ENCODE measurements at places on chromosomes 3 and 15.

DNA sequence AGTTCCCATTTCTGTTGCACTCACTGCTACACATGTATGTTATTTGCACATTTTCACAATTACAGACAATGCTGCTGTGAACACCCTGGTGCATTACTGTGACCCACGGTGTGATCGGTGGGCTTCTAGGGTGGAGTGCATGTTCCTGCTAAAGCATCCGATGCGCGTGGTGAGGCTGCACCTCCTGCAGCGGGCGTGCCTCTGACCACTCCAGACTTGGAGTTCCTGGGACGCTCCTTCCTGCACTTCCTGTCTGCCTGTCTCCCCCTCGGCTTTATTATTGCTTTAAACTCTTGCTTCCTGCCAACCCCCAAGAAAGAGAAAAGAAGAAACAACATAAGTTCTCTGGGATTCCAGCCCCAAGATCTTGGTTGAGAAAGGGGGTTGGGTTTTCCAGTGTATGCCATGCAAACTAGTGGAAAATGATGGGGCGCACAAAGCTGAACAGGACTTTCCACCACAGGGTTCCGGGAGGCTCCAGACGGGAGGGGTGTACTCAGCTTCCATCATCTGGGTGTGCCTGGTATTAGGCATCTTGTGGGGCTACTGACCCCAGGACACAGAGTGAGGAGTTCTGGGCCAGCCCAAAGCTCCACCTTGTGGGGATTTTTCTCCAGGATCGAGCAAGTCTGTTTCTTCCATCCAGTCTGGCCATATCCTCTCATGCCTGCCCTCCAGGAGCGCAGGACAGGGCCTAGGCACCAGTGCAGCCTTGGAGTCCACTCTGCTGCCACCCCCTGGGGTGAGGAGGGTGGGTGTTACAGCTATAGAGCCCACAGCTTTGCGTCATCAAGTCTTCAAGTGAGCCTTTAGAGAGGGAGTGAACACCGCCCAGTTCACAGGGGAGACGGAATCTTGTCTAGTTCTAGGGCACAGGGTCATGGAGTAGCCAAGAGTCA is 11.2 kb downstream of the RPL32 start:
- no peak for DNase-seq

DNA sequence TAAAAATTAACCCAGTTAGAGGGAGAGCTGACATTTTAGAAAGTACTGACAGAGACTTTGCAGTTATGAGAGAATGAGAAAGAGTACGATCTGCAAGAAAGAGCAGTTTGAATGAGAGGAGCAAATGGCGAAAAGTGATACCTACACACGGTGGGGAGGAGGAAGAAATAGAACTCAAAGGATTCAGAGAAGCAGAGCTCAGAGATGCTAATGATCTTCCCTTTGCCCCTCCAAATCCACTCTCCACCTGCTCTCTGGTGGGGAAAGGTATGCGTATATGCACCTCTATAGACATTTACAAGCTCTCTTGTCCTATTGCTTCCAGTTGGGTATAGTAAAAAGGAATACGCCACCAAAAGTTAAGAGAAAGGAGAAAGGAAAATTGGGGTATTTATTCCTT is 123.3 kb upstream of the TTC14 start:
- DNase-seq, result no peak

DNA sequence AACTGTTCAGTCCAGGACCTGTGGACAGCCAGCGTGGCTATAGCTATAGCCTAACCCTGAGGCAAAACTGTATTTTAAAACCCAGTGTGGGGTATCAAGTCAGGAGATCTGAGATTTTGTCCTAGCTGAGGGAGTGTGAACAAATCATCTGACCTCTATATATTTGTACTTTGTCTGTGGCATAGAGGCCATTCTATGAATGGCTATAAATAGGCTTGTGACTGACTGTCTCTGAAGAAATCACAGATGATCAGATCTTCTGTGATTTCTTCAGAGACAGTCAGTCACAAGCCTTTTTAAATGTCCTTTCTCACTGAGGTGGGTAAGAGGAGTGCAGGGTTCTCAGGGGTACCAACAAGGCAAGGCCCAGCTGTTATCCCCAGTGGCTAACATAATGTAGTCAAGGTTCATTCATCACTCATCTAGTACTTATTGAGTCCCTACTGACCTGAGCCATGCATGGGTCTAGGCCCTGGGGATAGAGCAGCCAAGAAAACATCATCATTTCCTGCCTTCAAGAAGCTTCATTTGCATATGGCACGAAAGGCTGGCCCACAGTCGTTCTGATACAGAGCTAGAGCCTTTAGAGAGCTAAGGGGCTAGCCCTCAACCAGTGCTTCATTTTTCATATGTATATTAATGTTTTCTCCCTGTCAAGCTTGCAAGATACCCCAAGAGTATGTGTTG is 53.3 kb downstream of the TIPARP start:
- no peak for DNase-seq

- DNase-seq, result no peak
Observed at GRCh38 chr15:50886611-50887345, 21.7 kb upstream of the AP4E1 start.

- no peak for DNase-seq
Observed at GRCh38 chr3:136995652-136996051, 37.9 kb downstream of the IL20RB start.

DNA sequence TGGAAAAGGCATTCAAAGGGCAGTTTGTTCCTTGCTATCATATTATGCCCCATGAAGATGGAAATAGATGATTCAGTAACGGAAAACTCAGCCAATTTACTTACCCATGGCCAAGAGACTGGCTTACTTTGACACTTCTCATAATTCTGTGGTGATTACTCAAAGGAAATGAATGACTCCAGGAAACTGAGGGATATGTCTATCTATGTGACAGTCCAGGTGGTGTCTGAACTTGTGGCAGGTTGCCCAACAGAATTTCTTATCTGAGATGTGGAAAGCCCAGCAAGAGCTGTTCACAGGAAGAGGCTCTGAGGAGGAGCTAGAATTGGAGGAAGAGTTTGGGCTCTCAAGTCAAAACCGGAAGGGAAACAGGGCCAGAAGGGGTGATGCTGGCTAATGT is 91.2 kb downstream of the KCNAB1 start:
- no peak for DNase-seq

DNA sequence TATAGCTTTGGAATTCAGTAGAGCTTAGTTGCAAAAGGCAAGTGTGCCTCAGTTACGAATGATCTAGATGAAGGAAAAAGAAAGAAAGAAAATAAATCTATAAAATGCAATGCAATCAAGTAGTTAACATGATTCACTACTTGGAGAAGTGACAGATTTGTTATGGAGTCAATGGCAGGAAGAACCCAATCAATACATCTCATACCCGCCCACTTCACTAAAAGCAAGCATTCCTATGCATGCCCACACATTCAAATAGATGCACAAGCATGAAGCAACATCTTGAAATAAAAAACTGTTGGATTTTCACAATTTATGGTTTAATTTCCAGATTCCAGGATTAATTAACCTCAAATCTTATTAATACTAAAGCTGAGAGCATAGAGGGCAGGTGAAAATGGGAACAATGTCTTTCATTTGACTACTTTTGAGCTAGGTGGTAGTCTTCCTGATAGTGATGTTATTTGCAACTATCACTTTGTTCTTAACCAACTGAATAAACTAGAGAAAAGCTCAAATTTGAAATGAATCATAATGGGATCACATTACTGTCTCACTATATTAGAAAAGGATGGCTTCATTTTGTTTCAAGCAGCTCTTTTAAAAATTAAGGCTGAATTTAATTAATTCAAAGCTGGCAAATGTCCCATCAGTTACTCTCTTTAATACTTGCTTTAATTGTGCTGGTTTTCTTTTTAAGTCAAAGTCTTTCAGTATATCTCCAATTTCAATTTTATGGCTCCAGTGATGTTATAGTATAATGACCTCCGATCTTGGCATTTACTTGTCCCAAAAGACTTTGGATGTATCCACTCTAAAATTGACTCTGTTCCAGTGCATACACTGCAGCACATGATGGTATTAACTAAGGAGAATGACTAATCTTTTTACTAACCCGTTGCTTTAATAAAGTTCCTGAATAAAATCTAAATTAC is 46.7 kb upstream of the CCDC50 start:
- DNase-seq, result no peak

DNA sequence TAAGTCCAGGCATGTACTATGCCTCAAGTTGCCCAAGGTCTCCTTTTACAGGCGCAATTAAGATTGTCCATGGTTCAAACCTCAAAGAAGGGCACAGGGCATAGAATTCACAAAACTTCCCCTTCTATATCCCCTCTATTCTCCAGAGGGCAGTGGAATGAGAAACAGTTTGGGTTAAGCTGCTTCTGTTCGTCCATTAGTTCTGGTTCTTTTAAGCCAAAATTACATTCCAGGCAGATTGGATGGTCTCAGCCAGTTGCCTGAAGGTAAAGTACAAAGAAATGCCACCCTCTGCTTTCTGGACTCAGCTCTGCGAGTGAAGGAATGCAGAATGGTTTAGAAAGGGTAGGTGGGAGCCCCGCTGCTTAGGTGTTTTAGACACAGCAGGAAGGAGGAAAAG is 200.7 kb downstream of the GREM1 start:
- DNase-seq, result no peak

GRCh38 chr3:167839460-167840134 is 104.1 kb downstream of the SERPINI1 start:
- no peak for DNase-seq

GRCh38 chr3:124810970-124811369 is 76.2 kb downstream of the ITGB5 start:
- DNase-seq, result no peak

DNA sequence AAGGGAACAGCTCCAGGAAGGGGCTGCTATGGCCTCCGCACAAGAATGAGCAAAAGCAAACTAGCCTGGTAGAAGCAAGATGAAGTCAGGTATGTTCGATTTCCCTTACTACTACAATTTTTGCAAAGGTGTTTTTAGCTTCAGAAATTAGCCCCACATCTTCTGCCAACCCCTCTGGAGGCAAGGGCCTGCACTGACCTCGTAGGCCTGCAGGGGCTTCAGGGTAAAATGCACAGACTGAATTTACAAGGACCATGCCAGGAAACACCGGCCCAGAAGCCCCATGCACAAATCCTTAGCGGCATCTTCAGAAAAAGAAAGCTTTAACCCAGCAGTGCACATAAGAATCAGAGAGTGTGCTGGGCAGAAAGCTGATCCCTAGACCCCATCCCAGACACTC is 53.0 kb downstream of the SLC6A1 start:
- DNase-seq, result no peak

- no peak for DNase-seq
Observed at GRCh38 chr15:60044636-60045270, 40.6 kb downstream of the FOXB1 start.

GRCh38 chr3:13894096-13894806 is 14.4 kb upstream of the WNT7A start:
- DNase-seq, result no peak

DNA sequence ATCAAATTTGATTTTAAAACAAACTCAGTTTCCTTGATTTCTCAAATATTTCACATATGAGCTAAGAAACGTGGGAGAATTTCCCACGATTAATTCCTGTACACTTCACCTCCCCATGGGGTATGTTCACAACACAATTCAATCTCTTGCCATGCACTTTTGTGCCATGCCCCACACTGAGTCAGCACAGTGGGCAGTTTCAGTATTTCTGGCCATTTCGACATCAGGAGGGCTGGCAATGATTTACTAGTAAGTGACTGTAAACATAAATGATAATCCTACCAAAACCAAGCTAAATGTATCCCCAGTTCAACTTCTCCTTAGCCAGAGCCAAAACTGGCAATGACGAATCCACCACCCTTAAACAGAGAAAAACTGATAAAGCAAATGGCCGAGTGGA is 293.6 kb downstream of the FGF12 start:
- no peak for DNase-seq

DNA sequence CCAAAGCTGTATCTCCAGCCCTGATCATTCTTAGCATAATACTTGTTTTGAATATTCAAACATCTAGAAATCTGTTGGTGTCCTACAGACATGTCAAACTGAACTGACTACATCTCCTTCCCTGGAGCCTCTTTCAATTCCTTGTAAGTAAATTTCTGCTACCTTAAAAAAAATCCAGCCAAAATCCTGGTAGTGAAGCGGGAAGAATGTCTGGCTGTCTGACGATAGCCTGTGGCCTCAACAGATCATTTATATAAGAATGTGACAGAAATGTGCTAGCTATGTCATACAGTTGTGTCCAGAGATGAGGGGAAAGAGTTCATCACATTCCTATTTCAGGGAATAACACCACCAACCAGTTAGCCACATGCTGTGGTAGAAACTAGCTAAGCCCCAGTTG is 18.6 kb upstream of the TM6SF1 start:
- DNase-seq, result no peak

- DNase-seq, result no peak
Observed at GRCh38 chr3:158452334-158452733, 118.7 kb upstream of the MLF1 start.

GRCh38 chr3:30426293-30426993 is 180.0 kb upstream of the TGFBR2 start:
- DNase-seq, result no peak
